ENCODE measurements at places on chromosomes 12 and 14. TPM values are rescaled to one million over a fixed set of nuclear protein-coding genes. Genes with fewer than 3 reads are reported as not detected.

The PRH2 gene
- not detected for total RNA-seq

The RPGRIP1 gene
- total RNA-seq: not detected

GRCh38 chr12:1655225-1655788 lies 26.3 kb downstream of the WNT5B start:
- DNase-seq: no peak

GRCh38 chr14:61192989-61193388 lies 88.1 kb downstream of the TMEM30B start:
- DNase-seq: no peak

GRCh38 chr12:68237619-68238018 lies 12.0 kb upstream of the IL26 start:
- no peak for DNase-seq

The FSCB gene
- not detected for total RNA-seq

DNA sequence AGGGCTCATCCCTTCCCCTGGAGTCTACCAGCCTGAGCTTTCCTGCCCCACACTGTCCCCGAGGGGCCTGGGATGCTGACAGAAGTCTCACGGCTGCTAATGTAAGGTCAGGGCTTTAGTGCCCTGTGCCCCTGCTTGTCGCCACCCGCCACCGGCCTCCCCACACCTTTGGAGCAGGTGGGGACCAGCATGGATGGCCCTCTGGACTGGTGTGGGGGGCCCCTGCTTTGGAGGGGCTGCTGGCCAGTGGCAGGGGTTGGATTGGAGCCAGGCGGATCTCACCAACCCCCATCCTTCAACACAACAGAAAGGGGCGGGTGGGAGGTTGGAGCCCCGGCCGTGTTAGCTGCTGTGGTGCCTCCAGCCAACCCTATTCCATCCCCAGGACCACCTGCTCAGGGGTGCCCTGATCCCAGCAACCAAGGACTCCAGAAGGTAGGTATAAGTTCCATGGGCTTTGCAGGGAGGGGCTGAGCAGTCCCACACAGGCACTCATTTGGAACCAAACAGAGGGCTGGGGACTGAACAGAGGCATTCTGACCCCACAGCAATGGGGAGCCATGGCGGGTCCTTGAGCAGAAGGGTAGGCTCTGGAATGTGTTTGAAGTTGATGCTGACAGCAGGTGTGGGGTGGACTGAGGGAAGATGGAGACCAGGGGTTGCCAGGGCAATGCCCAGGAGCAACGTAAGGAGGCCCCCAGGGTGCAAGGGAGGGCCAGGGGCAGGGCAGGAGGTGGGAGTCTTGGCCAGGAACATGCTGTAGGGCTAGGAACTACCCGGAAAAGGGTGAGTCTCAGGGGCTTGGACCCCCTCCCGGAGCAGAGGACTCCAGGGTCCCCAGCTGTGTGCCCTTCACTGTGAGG lies 145.1 kb upstream of the C14orf180 start:
- DNase-seq: no peak

The SRRM4 gene
- 5.7 TPM for total RNA-seq

DNA sequence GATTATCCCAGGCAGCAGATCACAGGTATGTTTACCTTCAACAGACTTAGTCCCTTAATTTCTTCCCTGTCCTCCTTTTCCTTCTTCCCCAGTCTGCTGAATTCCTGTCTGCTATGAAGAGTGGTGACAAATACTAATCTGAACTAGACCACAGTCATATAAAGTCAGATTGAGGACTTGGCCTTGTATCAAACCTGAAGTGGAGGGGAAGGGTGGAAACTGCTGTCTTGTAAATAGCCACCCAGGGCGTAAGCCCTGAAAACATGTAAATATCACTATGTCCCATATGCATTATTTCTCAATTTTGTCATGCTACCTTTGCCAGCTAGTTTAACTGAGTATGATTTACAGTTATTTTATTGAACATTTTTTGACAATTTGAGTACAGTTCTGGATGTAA lies 368.0 kb downstream of the CCDC91 start:
- no peak for DNase-seq

DNA sequence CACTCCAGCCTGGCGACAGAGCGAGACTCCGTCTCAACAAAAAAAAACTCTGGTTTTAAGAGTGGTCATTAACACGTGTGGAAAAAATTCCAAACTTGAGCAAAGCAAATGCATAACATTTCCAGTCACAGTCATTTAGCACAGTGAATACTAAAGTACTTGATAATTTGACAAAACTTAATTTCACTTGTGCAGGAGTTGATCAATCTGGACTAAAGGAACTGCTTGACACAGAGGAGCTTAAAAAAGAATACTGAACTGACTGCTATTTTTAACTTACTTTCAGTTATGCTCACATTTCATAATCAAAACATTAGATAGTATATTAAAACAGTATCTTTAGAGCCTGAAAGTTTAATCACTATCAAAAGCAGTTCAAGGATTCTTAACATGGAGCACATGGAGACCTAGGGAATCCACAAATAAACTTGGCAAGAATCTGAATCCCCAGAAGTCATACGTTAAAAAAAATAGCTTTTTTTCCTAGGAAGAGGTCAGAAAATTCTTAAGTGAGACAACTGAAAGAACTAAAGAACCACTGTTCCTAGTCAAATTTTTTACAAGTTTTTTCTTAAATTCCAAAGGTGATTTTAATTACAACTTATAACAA lies 7.4 kb downstream of the UBE2N start:
- DNase-seq: no peak

GRCh38 chr12:87317302-87317701 lies 711.9 kb downstream of the C12orf50 start:
- no peak for DNase-seq

DNA sequence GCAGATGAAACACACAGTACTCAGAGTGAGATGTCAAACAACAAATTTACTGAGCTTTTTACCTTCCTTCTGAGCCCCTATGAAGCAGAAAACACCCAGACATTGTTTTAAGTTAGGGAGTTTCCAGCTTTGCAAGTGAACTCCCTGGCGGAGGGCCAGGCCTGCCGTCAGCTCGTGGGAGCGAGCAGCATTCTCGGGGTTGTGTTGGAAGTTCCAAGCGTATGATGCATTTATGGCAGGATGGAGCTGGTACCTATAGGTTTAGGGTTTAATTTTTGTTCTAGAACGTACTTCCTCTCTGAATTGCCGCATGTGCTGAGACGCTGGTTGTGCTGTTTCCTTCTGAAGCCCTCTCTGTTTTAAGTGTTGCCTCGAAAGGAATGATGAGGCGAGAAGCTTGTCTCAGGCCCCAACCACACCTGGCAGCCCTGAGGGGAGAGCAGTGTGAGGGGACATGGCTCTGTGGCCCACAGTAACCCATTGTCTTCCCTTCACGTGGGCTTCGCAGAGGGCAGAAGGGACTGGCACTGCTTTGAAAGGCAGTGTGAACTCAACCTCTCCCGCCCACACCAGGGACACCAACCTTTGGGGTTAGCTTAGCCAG lies 76.6 kb downstream of the SSPN start:
- DNase-seq: no peak

- no peak for DNase-seq
Observed at GRCh38 chr14:58133739-58134138, 18.3 kb downstream of the ARMH4 start.

The ARMH4 gene
- total RNA-seq: 54.2 TPM

- no peak for DNase-seq
Observed at GRCh38 chr12:49030714-49031572, 12.4 kb upstream of the PRKAG1 start.

DNA sequence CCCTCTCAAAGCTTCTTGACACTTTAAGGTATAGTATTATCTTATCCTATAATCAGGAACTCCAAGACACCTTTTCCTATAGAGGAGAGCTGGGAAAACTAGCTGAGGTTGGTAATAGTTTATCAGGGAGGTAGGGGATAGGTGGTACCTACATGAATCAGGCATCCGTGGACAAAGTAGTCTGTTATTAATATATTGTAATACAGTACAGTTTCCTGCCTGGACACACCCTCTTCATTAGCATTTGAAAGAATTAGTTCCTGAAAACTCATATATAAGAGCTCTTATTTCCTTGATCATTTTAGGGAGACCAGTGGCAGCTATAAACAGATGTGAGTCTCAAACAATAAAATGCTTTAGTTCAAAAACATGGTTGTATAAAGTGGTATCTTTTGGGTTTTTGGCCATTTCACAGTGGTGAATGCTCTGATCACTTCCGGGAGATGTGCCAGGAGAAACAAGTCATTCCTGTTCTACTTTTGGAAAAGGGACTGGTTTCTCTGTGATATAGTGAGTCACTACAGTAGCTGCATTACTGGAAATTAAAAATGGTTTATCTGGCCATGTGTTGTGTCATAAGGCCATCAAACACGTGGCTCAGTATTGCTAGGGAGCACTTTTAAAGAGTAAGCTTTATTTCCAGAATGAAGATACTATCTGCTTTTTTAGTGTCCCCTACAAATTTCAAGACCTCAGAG lies 98.1 kb downstream of the KLRB1 start:
- no peak for DNase-seq

The CLEC4D gene
- total RNA-seq: under 0.01 TPM

- no peak for DNase-seq
Observed at GRCh38 chr12:54667945-54668344, 19.8 kb upstream of the DCD start.
